ENCODE measurements at places on chromosomes 7 and 10.

GRCh38 chr7:155820246-155820645, 8.0 kb upstream of the SHH start:
- no peak for DNase-seq

DNA sequence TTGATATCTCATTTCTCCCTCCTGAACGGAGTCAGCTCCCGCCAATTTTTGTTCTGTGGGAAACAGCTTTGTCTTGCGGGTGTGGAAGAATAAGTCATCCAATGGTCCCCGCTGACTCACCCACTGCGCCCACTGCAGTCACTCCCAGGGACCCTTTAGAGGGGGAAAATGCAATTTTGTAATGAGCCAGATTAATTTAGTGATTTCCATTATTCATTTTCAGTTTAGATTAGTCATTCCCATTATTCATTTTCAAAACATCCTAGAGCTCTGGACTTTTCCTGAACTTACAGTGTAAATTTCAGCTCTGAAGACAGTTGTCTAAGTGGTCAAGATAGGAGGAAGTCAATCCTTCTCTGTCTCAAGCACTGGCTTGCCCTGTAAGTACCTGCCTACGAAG, 154.9 kb upstream of the TMEM72 start:
- DNase-seq: no peak

DNA sequence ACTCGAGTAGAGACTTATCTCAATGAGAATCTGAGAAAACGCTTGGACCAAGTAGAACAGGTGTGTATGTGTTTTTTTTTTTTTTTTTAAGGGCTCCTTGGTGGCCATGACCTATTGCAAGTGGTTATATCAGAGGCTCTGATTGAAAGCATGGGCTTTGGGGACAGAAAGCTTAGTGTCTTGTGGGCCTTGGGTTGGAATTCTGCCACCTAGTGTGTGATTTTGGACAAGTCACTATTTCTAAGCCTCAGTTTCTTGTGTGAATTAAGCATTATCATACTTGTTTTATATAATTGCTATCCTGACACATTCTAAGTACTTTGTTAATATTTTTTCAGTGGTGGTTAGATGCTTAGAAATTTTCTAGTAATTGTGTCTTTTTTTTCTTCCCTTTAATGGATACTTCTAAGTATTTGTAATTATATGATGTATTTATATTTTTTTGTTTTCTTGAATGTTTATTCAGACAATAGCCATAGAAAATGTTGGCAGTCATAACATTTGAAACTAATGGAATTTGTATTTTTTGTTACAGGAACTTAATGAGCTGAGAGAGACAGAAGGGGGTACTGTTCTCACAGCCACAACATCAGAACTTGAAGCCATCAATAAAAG, 33.1 kb downstream of the SMC3 start:
- DNase-seq: no peak

DNA sequence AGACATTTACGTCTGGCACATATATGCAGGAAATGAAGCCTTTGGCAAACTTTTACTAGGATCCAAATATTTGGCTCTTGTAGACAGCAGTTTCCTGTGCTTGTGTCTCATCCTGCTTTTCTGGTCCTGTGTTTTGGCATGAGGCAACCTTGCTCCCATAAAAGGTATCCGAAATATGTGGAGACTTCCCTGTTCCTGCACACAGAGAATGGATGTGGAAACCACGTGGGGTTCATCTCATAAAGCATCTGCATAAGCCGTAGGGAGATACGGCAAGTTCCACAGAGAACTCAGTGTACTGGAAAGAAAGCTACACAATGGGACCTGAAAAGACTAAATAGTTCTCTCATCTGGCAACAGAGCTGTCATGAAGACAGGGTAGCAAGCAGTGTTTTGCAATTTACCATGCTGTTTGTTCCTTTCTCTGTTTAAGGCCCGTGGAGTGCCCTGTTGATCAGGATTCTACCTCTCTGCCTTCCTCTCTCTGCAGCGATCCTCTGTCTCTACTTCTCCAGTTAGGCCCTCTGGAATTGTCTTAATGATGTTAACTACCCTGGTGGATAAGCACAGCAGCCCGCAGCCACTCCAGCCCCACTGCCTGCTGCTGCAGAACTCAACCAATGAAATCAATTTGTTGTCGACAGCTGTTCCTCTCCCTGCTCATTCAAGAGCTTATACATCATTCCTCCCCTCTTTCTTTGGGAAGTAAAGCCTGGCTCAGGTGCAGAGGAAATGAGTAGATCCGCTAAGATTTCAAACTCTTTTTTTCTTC, 293.6 kb downstream of the CSTF2T start:
- DNase-seq: no peak
